ENCODE measurements at places on chromosomes 7 and 10.
A peak's percentile ranks its signal among the peaks of the same experiment; 100 is the strongest.

GRCh38 chr10:15290150-15290549 is 80.9 kb downstream of the FAM171A1 start:
- no peak for DNase-seq

- peak; percentile 8 for DNase-seq
Measured at GRCh38 chr7:44463169-44463808, 27.2 kb downstream of the NUDCD3 start.

GRCh38 chr10:86167121-86167761 is 199.4 kb downstream of the GRID1 start:
- DNase-seq, result no peak

DNA sequence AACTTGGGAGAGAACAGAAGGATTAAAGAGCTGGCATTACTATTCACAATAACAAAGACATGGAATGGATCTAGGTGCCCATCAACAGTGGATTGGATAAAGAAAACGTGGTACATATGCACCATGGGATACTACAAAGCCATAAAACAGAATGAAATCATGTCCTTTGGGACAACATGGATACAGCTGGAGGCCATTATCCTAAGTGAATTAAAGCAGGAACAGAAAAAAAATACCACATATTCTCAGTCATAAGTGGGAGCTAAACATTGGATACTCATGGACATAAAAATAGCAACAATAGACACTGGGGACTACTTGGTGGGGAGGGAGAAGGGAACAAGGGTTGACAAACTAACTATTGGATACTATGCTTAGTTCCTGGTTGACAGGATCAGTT is 133.2 kb upstream of the ITGB1 start:
- DNase-seq, result no peak

GRCh38 chr7:70647801-70648498 is 484.0 kb upstream of the GALNT17 start:
- DNase-seq, result no peak

- no peak for DNase-seq
Measured at GRCh38 chr7:33639552-33640197, 265.7 kb upstream of the BMPER start.

GRCh38 chr10:74114041-74114448 is 36.6 kb downstream of the AP3M1 start:
- DNase-seq, result no peak

DNA sequence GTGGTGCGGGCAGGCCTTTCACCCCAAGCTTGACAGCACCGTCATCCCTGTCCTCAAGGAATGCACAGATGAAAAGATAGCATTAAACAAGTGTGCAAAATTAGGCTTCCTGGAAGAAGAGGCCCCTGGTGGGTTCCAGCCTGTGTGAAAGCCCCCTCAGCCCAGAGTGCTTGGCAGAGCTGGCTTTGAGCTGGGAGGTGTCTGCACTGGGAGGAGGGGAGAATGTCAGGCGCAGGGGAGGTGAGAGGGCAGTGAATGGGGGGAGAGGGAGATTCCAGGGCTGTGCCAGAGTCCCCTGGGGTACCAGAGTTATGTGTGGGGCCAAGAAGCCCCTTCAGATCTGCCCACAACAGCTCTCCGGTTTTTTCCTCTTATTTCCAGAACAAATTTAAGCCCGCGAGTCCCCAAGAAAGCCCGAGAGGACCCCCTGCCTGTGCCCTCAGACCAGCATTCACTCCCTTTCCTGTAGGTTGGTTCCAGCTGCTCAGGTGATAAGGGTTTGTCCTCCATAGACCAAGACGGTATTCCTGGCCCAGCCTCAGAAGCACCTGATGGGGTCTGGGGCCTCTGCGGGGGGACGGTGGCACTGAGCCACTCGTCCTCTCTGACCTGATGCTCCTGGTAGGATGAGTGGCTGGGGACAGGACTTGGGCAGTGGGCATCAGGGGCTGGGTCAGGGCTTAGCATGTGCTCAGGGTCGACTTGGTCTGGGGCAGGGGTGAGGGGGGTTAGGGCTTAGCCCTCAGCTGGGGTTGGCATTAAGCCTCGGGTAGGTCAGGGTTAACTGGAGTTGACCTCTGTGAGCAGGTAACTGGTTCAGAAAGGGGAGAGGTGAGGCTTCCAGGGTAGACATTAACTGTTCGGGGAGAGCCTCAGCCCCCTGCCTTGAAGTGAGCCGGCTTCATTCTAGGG is 43.4 kb downstream of the ADCYAP1R1 start:
- no peak for DNase-seq

GRCh38 chr10:48655411-48656240 is 29.0 kb upstream of the WDFY4 start:
- DNase-seq, result peak; percentile 51
